ENCODE measurements at places on chromosomes 7 and 10. TPM values are rescaled to one million over a fixed set of nuclear protein-coding genes. Genes with fewer than 3 reads are reported as not detected.

The TMEM176B gene
- total RNA-seq = not detected

The CNTNAP2 gene
- total RNA-seq = not detected

The AQP1 gene
- total RNA-seq = not detected

The PRKG1 gene
- total RNA-seq = not detected

The SDK1 gene
- total RNA-seq = 0.16 TPM

The RHOBTB1 gene
- total RNA-seq = not detected

The CPN1 gene
- total RNA-seq = not detected

The CUBN gene
- 0.89 TPM for total RNA-seq

The SUN1 gene
- 61.3 TPM for total RNA-seq

The MSRB2 gene
- 13.4 TPM for total RNA-seq

The CTAGE4 gene
- total RNA-seq = 2.3 TPM

The LRCH4 gene
- 168 TPM for total RNA-seq

The TRIM50 gene
- total RNA-seq = not detected

The CAMK2G gene
- 52.5 TPM for total RNA-seq

The RINT1 gene
- 22.9 TPM for total RNA-seq

The CH25H gene
- total RNA-seq = not detected

The HOXA10 gene
- total RNA-seq = not detected

The FAM237B gene
- not detected for total RNA-seq

The HECTD2 gene
- 3.0 TPM for total RNA-seq

The PDCD4 gene
- 49.4 TPM for total RNA-seq

The COL28A1 gene
- total RNA-seq = not detected

The ADARB2 gene
- total RNA-seq = not detected

The SLC13A1 gene
- 0.05 TPM for total RNA-seq
